Dermis microvascular lymphatic vessel endothelial cell (primary cell): ENCODE measurements at places on chromosomes 7 and 10.

DNA sequence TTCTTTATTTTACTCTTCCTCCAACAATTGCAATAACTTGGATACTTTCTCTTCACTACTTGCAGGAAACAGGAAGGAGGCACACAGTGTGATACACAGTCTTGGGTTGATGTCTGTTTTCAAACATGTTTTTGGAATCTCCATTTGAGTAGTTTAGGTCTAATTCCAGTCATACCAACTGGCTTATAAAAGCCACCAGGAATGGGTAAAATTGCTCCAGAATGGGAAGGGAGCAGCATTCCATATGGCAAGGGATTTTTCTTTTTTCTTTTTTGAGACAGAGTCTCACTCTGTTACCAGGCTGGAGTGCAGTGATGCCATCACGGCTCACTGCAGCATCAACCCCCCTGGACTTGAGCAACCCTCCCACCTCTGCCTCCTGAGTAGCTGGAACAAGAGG lies 545.1 kb upstream of the GALNT17 start:
- no peak for DNase-seq

GRCh38 chr7:155340071-155340531 lies 42.4 kb downstream of the INSIG1 start:
- DNase-seq, result no peak

- no peak for DNase-seq
These were observed 159.8 kb downstream of the FOXP2 start for GRCh38 chr7:114574384-114574783.

- DNase-seq, result no peak
These were observed 58.3 kb downstream of the CXCL12 start for GRCh38 chr10:44326474-44327030.

GRCh38 chr7:130292682-130293257 lies at the start of gene CPA4:
TSS of gene CPA4 (plus strand) at chr7:130293161. CDS start at chr7:130293181, 20 bp downstream.
- peak; percentile 41 for DNase-seq

DNA sequence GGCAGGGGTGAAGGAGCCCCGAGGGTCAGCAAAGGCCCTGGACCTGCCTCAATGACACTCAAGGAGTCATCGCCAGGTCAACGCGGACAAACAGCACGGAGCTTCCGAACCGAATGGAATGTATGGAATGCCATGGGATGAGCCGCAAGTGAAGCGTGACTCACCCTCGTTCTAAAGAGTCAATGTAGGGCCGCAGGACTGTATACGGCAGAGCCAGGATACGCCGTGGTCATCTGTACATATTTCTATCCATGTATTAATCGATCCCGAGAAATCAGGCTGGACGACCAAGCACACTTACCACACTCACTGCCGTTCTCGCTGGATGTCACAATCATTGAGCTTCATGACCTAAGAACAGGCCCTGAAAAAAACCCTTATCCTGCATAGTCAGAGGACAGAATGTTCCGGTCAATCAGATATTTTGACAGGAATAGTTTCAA lies 4.3 kb downstream of the SNX8 start:
- peak; percentile 85 for DNase-seq

GRCh38 chr10:133326745-133327650 lies 9.7 kb downstream of the CALY start:
- DNase-seq, result no peak

DNA sequence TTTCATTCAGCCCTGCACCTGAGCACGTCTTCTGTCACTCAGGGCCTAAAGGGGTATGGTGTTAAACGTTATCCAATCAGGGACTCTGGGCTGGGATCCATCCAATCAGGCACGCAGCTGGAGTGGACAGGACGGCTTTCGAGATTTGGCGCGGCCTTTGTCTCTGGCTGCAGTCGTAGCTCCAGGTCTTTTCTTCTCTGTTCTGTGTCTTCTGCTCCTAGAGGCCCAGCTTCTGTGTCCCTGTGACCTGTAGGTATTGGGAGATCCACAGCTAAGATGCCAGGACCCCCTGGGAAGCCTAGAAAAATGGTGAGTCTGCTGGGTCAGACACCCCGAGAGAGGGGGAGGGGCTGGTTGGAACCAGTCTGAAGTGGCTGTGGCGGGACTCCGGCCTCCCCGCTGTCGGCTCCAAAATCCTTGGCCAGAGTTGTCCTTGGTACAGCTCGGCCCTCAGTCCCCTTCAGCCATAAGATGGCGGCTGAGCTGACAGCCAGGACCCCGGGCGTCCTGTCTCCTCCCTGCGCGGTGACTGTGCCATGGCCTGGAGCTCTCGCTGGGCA lies 11.7 kb upstream of the ZNF680 start:
- DNase-seq, result no peak

- peak; percentile 54 for DNase-seq
These were observed 59.4 kb downstream of the USP6NL start for GRCh38 chr10:11551916-11552602.

- no peak for DNase-seq
These were observed 13.3 kb upstream of the DDIT4 start for GRCh38 chr10:72260239-72260975.

DNA sequence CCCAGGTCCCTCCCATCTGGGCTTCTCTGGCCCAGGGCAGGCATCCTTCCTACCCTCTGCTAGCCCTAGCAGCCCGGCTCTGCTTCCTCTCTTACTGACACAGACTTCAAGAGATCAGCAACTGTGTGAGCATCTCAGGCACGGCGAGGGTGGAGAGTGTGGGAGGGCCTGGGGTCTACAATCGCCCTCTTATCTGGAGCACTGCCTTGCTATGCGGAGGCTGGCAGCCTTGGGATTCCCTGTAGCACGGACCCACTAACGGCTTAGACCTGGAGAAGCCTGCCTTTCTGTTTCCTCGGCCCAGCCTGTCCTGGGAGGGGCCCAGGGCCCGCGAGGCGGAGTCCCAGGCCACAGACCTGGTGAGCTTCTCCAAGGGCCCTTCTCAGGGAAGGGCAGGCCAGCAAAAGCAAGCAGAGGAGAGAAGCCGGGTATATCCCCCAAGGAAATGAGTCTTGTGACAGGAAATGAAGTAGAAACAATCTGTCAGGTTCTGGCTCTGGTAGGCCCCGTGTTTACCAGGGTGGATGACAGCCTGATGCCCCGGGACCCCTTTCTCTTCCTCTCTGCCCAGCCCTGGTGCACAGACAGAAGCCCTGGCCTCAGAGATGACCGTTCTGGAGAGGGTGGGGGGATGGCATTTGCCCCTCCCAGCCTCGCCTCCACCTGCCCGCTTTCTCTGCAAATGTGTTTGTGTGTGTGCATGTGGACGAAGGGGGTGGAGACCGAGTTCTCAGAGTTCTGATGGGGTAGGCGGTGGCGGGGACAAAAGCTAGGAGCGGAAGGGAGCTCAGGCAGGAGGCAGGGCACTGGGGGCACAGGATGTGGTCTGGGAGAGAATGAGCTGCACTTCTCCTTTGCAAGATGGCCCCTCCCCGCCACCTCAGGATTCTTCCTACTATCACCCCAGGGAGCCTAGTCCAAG lies 2.5 kb downstream of the LRCH4 start:
- peak; percentile 64 for DNase-seq

- DNase-seq, result no peak
These were observed 109.3 kb downstream of the SORBS1 start for GRCh38 chr10:95451568-95452524.

DNA sequence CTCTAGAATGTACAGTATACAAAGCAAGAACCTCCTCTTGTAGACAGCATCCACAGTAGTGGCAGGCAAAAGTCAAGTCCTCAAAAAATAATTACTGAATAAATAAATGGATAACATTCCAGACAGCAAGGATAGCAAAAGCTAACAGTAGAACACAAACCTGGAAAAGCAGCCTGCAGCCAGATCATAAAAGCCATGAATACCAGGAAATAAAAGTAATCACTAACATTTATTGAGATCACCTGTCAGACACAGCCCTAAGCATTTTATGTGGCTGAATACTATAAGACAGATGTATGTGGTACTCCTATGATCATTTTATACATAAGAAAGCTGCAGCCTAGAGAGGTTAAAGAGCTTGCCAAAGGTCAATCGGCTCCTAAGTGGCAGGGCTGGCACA lies 34.0 kb downstream of the CUL2 start:
- no peak for DNase-seq

- DNase-seq, result peak; percentile 64
These were observed 20.5 kb upstream of the COL1A2 start for GRCh38 chr7:94374231-94374630.

- DNase-seq, result no peak
These were observed 62.0 kb downstream of the CCNY start for GRCh38 chr10:35398355-35398754.

GRCh38 chr10:5613481-5614154 lies 52.8 kb downstream of the ASB13 start:
- no peak for DNase-seq

DNA sequence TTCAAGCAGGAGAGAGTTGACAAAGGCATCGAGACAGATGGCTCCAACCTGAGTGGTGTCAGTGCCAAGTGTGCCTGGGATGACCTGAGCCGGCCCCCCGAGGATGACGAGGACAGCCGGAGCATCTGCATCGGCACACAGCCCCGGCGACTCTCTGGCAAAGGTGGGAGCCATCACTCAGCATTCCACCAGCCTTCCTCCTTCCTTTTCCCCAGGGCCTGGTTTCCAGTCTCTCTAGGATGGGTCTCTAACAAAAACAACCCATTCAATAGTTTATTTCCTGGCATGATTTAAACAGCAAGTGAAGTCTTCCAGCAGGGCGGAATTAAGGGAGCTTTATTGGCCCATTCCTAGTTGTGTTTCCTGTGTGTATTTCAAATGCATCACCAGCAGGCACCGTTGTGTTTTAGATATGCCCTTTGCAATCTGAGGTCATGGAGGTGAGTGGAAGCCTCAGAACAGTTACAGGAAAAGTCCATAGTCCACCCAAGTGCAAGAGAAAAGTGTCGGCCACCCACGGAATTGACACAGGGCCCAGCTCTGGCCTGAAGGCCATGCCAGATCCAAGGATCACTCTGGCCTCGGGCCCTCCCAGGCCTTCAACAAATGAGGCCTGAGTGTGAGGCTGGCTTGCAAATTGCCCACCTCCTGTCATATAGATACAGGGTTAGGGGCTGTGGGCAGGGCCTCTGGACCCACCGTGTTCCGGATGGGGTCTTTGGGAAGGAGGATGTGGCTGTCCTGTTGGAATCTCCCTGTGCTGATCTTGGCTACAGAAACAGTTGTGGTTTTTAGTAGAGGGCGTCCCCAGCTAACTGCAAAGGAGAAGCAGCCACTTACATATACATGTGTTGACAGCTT lies 46.9 kb upstream of the TRIM8 start:
- DNase-seq, result no peak

- no peak for DNase-seq
These were observed 343.0 kb upstream of the SEMA3D start for GRCh38 chr7:85529831-85530230.

- DNase-seq, result peak; percentile 80
These were observed 56.7 kb downstream of the JCAD start for GRCh38 chr10:30002426-30003266.

DNA sequence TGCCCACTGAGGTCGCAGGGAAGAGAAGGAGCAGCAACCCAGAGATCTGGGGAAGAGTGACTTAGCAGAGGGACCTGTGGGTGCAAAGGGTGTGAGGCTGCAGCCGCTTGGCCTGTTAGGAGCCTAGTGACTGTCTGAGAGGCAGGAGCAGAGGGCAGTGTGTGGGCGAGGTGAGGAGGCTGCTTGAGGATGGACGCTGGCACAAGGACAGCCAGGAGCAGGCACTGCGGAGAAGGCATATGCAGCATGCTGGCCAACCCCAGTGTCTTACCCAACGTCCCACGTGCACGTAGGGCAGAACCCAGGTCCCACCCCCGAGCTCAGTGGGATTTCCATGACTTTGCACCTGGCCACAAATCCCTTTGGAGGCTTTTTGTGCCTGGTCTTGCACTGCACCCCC lies 54.1 kb downstream of the C10orf105 start:
- DNase-seq, result no peak

- no peak for DNase-seq
These were observed 77.4 kb downstream of the ATXN7L1 start for GRCh38 chr7:105799006-105799405.

GRCh38 chr10:70671619-70672164 lies 614 bp upstream of the ADAMTS14 start:
- no peak for DNase-seq

DNA sequence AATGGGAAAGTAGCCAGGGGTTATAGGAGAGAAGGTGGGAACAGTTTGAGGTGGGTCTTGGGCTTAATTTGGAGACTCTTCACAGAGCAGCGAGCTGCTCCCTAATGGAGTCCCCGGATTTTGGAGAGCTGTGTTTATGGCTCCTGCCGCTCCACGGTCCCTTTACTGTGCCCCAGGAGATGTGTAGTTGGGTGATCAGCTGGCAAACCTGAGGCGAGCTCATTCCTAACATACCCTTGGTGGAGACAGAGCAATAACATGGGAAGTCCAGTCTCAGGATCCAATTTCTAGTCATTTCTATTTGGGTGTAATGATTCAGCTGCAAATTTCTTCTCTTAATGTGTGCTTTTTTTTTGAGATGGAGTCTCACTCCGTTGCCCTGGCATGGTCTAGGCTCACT lies 1.5 kb downstream of the GARIN1A start:
- no peak for DNase-seq

DNA sequence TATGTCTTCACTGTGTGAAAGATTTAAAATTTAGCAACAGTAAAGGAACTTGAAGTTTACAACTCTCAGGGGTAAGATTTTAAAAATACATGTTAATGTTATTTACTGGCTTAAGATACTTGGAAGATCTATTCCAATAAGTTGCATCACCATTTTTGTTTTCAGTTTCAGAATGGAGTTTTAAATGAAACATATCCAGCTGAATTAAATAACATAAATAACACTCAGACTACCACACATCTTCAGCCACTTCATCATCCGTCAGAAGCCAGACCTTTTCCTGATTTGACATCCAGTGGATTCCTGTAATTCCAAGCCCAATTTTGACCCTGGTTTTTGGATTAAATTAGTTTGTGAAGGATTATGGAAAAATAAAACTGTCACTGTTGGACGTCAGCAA lies 44.3 kb downstream of the AHR start:
- DNase-seq, result no peak

DNA sequence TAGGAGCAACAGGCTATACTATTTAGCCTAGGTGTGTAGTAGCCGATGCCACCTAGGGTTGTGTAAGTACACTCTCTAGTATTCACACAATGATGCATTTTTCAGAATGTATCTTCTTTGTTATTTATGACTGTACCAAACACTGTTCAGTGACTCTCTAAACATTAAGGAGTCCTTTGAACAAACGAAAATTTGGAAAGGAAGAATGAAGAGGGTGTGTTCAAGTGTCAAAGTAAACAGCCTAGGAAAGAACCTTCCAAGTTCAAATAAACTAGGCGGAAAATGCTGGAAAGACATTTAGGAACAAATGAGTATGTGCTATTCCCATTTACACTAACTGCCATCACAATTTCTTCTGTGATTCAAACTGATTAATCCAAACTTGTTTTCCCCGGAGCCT lies 142.4 kb downstream of the CHCHD3 start:
- no peak for DNase-seq

GRCh38 chr7:43942997-43943396 lies 16.8 kb downstream of the UBE2D4 start:
- no peak for DNase-seq

DNA sequence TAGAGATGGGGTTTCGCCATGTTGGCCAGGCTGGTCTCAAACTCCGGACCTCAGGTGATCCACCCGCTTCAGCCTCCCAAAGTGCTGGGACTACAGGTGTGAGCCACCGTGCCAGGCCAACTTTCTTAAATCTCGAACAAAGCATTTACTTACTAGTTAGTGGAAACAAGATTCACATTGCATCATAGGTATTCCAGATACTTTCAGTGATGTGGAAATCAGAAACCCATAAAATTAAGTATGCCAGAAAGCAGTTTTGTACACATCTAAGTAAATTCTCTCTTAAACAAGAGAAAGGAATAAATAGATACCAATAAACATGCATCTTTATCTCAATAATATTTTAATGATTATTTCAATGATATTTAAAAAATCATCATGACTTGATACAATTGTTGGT lies 75.5 kb downstream of the DGKI start:
- DNase-seq, result no peak

- DNase-seq, result no peak
These were observed 553.3 kb downstream of the INHBA start for GRCh38 chr7:41149576-41149975.
